Vagina (tissue), 2 donors: ENCODE measurements at places on chromosomes 6 and 20.

GRCh38 chr6:5670381-5670780 is 336.3 kb downstream of the NRN1 start:
- H3K27ac ChIP-seq = no peak overlapping the region
- H3K36me3 ChIP-seq = no peaks in the 10 kb centered on the region
- H3K4me3 ChIP-seq = no peak overlapping the region
- no peak for DNase-seq

GRCh38 chr6:125924169-125924568 is 32.4 kb upstream of the HINT3 start:
- peaks cover 52% of the 10 kb centered on the region for H3K36me3 ChIP-seq
- peaks cover 8% of the 10 kb centered on the region for H3K4me1 ChIP-seq
- H3K27ac ChIP-seq = no peak overlapping the region
- no peak overlapping the region for H3K4me3 ChIP-seq

GRCh38 chr6:85424981-85425380 is 24.9 kb upstream of the NT5E start:
- H3K4me3 ChIP-seq = no peak overlapping the region
- no peak overlapping the region for H3K27ac ChIP-seq
- H3K4me1 ChIP-seq = no peaks in the 10 kb centered on the region

GRCh38 chr20:43379239-43379917 is 78.3 kb upstream of the SRSF6 start:
- no peaks in the 10 kb centered on the region for H3K4me1 ChIP-seq
- H3K36me3 ChIP-seq = no peaks in the 10 kb centered on the region
- H3K27ac ChIP-seq = no peak overlapping the region

DNA sequence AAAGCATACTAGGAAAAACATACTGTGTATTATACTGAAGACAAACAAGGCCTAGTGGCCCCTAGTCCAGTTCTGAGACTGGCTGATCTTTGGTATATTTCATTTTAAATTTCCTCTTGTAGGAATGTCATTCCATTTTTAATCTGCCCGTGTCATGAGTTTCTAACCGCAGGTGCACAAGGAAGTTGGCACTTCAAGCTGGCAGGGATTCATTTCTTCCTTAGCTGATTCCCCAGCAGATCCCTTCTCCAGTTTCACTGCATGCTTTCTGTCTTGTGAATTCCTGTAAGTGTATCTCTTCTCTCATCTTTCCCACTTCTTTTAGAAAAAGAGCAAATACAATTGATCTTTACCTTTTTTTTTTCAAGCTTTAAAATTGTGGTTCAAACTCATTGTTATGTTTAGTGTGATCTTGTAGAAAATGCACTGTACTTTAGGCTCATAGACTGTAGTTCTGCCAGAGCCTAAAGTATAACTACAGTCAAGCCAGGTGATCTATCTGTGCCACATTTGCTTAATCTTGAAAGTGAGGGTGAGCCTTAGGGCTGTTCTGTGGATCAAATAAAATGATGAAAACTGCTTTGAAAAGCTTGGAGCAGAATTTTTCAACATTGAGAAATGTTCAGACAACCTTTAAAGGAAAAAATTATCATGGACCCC is 37.0 kb downstream of the RNF217 start:
- no peak overlapping the region for H3K27ac ChIP-seq
- H3K4me1 ChIP-seq = peaks cover 22% of the 10 kb centered on the region
- no peak overlapping the region for H3K4me3 ChIP-seq
- H3K36me3 ChIP-seq = no peaks in the 10 kb centered on the region

DNA sequence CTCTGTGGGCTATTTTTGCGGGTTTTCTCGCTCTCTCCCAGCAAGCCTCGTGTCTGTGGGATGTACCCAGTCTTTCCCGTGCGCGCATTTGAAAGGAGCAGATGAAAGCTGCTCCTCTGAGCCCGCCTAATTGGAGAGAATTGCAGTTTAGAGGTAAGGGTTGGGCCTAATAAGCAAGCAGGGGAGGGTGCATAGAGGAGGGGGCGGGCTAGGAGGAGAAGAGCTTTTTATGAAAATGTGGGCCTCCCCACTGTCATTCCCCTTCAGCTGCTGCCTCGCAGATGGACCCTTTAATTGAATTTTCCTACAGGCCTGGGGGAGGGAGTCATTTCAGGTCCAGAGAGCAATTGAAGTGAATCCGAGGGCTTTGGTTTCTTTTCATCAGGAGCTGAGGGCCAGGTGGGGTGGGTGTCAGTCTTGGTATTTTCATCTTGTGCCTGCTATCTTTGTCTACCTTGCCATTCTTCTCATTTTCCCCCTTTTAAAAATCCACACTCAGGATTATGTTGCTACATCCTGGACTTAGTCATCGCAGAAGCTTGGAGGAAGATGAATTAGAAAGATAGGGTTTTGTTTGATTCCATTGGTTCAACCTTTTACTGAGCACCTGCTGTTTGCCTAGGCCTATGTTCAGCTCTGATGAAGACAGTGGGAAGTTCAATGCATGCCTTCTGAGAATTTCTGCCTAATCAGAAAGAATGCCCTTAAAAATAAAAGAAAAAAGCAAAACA is 423.4 kb downstream of the CD83 start:
- H3K27ac ChIP-seq = no peak overlapping the region
- no peaks in the 10 kb centered on the region for H3K36me3 ChIP-seq
- H3K4me1 ChIP-seq = no peaks in the 10 kb centered on the region
- no peaks in the 10 kb centered on the region for H3K27me3 ChIP-seq
- DNase-seq = no peak

- no peaks in the 10 kb centered on the region for H3K36me3 ChIP-seq
- H3K27ac ChIP-seq = peak overlapping the region; percentile 47
- DNase-seq = no peak
- no peaks in the 10 kb centered on the region for H3K27me3 ChIP-seq
- no peaks in the 10 kb centered on the region for H3K4me1 ChIP-seq
These were observed 48.8 kb downstream of the FLRT3 start for GRCh38 chr20:14288341-14289330.
